ENCODE measurements at places on chromosomes 2 and 18.

GRCh38 chr18:45245091-45245511, 370.2 kb upstream of the SLC14A2 start:
- DNase-seq: no peak

- no peak for DNase-seq
Observed at GRCh38 chr2:237980751-237981150, 13.9 kb downstream of the UBE2F start.

DNA sequence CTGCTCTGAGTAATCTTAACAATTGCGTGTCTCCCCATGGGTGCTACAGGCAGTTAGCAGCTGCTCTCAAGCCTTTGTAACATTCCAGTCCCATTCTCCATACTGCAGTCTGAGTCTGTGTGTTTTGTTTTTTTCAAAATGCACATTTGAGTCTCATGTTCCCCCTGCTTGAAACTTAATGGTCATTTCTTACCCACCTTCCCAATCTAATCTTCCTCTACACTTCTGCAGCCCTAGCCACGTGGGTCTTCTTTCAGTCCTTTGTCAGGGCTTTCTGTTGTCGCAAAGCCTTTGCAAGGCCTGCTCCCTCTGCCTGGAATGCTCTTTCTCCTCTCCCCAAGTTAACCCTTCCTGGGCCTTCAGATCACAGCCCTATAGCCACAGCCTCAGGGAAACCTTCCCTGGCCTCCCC, 24.5 kb downstream of the ELAC1 start:
- DNase-seq: no peak

DNA sequence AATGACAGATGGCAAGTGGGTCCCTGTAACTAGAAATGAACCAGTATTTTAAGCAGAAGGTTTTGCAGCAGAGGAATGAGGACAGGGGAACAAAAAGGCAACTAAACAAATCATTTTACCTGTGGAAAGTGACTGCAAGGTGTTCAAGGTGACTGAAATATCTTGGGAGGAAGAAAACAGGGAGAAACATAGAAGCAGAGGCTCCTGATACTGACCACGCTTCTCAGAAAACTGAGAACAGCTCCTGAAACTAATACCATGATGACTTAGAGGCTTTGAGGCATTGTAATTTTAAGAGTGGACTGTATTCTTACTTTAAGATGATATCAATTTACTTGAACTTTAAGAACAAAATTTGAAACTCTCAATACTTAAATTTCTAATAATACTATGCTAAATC, at the start of gene DYTN:
DYTN (minus strand) TSS at position 101 of the 400 bp plus-strand sequence. CDS start 117 bp downstream, outside the sequence.
- no peak for DNase-seq

GRCh38 chr2:71932037-71932779, 215.5 kb downstream of the CYP26B1 start:
- no peak for DNase-seq

GRCh38 chr2:769771-770170, 92.6 kb upstream of the TMEM18 start:
- DNase-seq: no peak

GRCh38 chr2:54966165-54966832, 84.0 kb downstream of the RTN4 start:
- DNase-seq: no peak

DNA sequence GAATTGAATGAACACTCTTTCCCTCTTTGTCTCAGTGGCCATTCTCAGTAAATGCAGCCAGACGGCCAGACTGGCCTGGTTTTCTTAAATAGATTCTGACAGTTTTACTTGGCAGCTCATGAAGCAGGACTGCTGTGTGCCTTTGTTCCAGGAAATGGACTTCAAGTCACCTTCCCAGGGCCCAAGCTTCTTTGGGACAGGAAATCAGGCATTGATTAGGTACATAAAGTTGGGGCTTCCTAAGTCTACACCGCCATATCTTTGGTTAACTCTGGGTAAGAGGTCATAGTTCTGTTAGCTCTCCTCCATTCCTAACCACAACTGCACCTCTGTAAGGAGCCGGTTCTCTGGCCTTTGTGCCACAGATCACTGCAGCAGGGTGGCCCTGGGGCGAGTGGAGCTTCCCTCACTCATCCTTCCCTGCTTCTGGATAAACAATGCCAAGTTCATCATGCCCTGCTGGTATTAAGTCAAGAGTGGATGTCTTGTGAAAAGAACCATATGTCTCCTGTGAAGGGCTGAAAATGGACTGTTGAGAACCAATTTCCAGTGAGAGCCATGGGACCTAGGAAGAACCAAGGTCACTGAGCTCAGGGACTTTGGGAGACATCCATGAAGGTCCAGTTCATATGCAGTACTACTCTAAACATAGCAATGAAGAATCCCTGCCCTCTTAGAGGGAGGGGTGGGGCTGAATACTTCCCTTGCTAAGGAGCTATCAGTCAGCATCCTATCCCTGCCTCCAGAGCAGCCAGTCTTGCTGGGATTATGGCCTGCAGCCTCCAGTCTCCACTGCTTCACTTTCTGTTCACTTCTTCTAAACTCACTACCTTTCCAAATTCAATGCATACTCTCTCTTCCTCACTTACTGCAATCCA, 122.6 kb upstream of the XPO1 start:
- DNase-seq: no peak

DNA sequence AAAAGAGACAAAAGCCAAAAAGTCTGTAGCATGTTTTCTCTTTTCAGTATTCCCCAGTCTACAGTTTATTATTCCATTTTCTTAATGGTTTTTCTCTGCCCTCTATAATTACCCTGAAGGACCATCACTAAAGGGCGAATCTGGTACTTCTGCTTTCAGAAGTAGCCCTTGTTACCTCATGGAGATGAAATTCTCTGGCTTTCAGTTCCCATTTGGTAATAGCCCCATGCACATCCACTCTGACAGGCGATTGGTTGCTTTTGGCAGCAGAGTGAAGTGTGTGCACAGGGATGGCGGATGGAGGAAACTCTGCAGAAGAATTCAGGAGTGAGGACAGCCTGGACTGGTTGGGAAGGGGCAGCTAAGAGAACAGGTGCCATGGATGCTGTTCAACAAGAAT, 66.3 kb upstream of the NABP1 start:
- no peak for DNase-seq

GRCh38 chr2:28594332-28595108, 98.7 kb downstream of the PLB1 start:
- peak; percentile 77 for DNase-seq

DNA sequence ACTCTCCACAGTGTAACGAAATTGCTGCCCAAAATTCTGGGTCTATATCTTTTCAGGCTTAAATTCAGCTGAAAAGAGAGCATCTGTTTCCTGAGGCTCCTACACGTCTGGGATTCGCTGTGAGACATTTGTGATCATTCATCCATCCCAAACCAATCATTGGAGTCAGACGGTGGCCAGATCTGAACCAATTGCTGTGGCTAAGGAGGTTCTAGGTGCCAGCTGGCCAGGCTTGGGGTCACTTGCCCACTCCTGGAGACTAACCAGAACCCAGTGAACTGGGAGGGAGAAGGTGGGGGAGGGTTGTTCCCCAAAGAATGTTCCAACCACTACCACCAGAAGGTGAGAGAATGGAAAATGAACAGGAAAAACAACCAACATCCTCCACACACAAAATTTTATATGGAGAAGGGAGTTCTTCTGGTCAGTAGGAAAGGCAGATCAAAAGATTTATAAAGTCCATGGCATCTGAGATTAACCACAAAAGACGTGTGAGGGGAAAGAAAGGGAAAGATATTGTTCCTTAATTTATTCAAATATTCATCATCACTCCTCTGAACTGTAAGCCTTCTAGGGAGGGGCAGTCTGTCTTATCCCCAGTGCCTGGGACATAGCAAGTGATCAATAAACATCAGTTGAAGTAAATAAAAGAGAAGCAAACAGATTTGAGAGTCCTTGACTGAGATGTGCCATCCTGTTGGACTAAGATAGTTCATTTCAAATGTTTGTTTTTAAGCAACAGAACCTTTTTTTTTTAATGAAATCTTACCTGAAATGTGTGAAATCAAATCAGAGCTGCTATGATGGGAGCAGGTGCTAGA, 3.0 kb upstream of the RTKN start:
- DNase-seq: no peak

GRCh38 chr18:63590373-63590772, 3.2 kb downstream of the SERPINB13 start:
- no peak for DNase-seq

- peak; percentile 41 for DNase-seq
Observed at GRCh38 chr2:241230435-241230834, 42.0 kb downstream of the ANO7 start.

GRCh38 chr18:68713131-68713530, 1.8 kb downstream of the TMX3 start:
- DNase-seq: no peak

GRCh38 chr2:210315015-210315788, at the start of gene MYL1:
TSS of gene MYL1 (minus strand) at chr2:210315174. CDS start at chr2:210315042, 132 bp downstream.
- no peak for DNase-seq

DNA sequence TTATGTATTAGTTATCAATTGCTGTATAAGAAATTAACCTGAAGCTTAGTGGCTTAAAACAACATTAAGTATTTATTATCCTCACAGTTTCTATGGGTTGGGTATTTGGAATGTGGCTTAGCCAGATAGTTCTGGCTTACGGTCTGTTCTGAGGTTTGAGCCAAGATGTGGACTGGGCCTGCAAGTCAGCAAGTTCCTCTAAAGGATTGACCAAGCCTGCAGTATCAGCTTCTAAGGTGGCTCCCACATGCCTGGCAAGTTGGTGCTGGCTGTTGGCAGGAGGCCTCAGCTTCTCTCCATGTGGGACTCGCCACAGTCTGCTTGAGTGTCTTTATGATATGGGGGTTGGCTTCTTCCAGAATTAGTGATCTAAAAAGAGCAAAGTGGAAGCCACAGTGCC, 45.0 kb upstream of the TCF4 start:
- no peak for DNase-seq

GRCh38 chr2:136443661-136444060, 321.7 kb upstream of the THSD7B start:
- DNase-seq: no peak

- DNase-seq: no peak
Observed at GRCh38 chr2:138596403-138596802, 94.8 kb downstream of the SPOPL start.

GRCh38 chr2:202373490-202373889, 2.6 kb upstream of the BMPR2 start:
- no peak for DNase-seq
